ENCODE measurements at places on chromosomes 7 and 10. TPM values are rescaled to one million over a fixed set of nuclear protein-coding genes. Genes with fewer than 3 reads are reported as not detected.
A peak's percentile ranks its signal among the peaks of the same experiment; 100 is the strongest.

DNA sequence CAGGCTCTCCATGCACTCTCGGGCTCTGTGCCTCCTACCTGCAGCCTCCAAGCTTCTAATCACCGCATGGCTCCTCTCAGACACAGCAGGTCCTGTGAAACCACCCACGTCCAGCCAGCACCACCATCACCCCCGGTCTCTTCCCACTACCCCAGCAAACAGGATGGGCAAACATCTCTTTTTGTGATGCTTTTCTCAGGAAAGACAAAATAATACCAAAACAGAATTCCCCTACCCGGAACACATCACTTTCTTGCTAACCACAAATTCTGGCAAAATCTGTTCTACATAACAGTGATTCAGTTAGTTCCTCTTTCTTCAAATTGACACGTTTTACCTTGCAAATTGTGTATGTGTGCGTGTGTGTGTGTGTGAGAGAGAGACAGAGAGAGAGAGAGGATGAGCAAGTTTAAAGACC lies 6.5 kb downstream of the SNX8 start:
- H3K27me3 ChIP-seq = no peaks in the 10 kb centered on the region
- no peak overlapping the region for H3K4me3 ChIP-seq
- H3K27ac ChIP-seq = no peak overlapping the region
- no peaks in the 10 kb centered on the region for H3K36me3 ChIP-seq

GRCh38 chr7:66626331-66626934 lies 2.2 kb upstream of the KCTD7 start:
- no peak overlapping the region for H3K4me3 ChIP-seq
- H3K4me1 ChIP-seq = no peaks in the 10 kb centered on the region
- DNase-seq = no peak
- H3K36me3 ChIP-seq = no peaks in the 10 kb centered on the region

DNA sequence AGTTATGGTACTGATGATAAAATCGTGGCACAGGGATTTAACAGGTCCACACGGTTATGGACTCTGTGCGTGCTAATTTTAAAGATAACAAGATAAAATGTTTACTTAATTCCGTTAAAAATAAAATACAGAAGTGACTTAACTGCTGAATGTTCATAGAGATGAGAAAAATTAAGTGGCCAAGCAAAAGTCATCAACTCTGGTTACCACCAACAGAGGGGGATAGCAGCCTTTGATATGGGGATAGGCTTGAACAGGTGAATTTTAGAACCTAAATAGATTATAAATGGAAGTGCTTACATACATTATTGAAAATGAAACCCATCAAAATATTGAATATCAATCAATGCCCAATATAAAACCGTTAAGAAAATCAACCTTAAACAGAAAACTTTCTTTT lies 245.0 kb downstream of the WDR37 start:
- no peaks in the 10 kb centered on the region for H3K27me3 ChIP-seq
- H3K27ac ChIP-seq = no peak overlapping the region
- no peak overlapping the region for H3K4me3 ChIP-seq
- H3K4me1 ChIP-seq = no peaks in the 10 kb centered on the region

- no peak overlapping the region for H3K27ac ChIP-seq
- no peak for DNase-seq
- H3K27me3 ChIP-seq = no peaks in the 10 kb centered on the region
- H3K4me1 ChIP-seq = no peaks in the 10 kb centered on the region
- H3K4me3 ChIP-seq = no peak overlapping the region
Measured at GRCh38 chr7:50262916-50263690, 41.4 kb upstream of the IKZF1 start.

DNA sequence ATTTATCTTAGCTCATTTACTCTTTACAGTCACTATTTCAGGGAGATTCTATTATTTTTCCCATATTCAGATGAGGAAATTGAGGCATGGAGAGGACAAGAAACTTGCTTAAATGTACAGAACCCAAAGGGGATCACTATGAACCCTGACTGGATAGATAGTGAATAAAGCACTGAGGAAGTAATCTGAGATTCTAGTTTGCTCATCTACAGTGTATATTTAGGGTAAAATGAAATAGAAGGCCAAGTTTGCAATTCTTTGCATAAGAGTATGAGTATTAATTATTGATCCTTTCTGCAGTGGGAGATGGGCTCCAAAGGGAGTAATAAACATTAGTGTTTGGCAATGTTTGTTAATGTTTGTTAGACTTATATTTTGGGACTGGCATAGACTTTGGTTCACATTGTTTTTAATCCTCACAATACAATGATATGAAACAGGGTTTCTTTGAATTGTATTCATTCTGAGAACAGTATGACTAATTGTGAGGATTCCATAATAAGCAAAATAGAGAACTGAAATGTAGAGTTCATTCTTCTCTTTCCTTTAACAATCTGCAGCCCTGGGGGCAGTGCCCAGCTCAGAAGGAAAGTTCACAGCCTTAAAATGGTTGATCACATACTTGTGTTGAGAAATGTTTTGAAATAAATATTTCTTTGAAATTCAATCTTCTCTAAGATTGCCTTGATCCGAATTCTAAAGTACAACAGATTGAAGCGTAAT lies 131.0 kb upstream of the ZNF804B start:
- H3K4me1 ChIP-seq = no peaks in the 10 kb centered on the region
- DNase-seq = no peak
- no peak overlapping the region for H3K4me3 ChIP-seq
- no peaks in the 10 kb centered on the region for H3K27me3 ChIP-seq

DNA sequence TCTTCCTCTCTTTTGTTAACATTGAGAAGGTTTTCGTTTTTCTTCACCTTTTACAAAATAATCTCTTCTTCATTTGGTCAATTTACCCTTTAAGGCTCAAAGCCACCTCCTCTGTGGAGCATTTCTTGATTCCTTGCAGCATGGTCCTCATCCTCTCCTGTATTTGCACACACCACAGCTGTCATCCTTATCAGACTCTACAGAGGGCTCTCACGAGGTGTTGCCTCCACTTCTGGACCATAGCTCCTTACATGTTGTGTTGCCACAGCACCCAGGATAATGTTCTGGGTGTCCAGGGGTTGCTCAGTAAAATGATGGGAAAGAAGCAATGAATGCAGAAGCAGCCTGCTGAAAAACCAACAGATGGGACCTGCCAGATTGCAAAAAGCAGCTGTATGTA lies 192.8 kb downstream of the SH2D4B start:
- no peak overlapping the region for H3K4me3 ChIP-seq
- no peaks in the 10 kb centered on the region for H3K36me3 ChIP-seq
- no peak for DNase-seq
- H3K27ac ChIP-seq = no peak overlapping the region

GRCh38 chr7:84161398-84161797 lies 33.2 kb downstream of the SEMA3A start:
- DNase-seq = no peak
- no peak overlapping the region for H3K27ac ChIP-seq
- no peaks in the 10 kb centered on the region for H3K4me1 ChIP-seq
- H3K27me3 ChIP-seq = no peaks in the 10 kb centered on the region

DNA sequence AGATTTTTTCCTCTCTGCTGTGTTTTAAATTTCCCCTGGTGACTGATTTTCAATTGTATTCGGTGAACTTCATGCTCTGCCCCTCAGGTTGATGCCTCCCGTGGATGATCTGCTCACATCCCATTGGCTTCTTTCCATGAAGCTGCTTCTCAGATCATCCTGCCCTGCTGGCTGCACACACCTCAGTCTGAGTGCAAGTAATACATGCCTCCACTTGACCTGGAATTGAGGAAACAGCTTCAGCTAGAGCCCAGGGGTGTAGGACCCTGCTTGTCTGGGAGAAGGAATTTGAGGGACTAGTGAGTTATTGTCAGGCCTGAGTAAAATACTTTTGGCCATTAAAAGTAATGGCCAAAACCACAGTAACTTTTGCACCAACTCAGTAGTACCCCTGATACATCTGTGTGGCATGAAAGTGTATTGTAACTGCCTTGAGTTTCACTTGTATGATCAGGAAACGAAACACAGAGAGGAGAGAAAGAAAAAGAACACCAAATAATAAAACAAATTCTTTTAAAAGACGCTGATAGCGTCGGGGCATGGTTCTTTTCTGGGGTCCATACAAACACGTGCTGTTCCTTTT lies 49.4 kb downstream of the SPAM1 start:
- H3K27me3 ChIP-seq = no peaks in the 10 kb centered on the region
- H3K27ac ChIP-seq = no peak overlapping the region
- no peak overlapping the region for H3K4me3 ChIP-seq
- no peaks in the 10 kb centered on the region for H3K4me1 ChIP-seq
- no peak for DNase-seq
- H3K36me3 ChIP-seq = no peaks in the 10 kb centered on the region

- peaks cover 8% of the 10 kb centered on the region for H3K4me1 ChIP-seq
- no peaks in the 10 kb centered on the region for H3K36me3 ChIP-seq
- no peak overlapping the region for H3K27ac ChIP-seq
- DNase-seq = no peak
- no peak overlapping the region for H3K4me3 ChIP-seq
Measured at GRCh38 chr7:143406002-143406357, 2.7 kb downstream of the EPHA1 start.

GRCh38 chr7:133761443-133761842 lies 365.7 kb upstream of the LRGUK start:
- H3K4me3 ChIP-seq = no peak overlapping the region
- H3K36me3 ChIP-seq = no peaks in the 10 kb centered on the region
- no peak overlapping the region for H3K27ac ChIP-seq

DNA sequence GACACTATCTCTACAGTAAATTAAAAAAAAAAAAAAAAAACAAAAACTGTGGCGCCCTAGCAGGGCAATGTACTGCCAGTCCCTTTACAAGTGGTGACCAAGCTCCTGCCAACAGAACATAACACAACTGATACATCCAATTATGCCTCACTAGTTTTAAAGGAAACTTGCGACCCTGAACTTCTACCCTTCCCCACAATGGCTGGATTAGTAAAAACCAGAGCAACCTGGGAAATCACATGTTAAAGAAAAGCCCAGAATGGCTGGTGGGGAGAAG lies 16.5 kb downstream of the ATE1 start:
- peaks cover 31% of the 10 kb centered on the region for H3K36me3 ChIP-seq
- no peaks in the 10 kb centered on the region for H3K27me3 ChIP-seq
- no peak overlapping the region for H3K4me3 ChIP-seq
- no peak overlapping the region for H3K27ac ChIP-seq
- no peak for DNase-seq
- H3K4me1 ChIP-seq = no peaks in the 10 kb centered on the region

DNA sequence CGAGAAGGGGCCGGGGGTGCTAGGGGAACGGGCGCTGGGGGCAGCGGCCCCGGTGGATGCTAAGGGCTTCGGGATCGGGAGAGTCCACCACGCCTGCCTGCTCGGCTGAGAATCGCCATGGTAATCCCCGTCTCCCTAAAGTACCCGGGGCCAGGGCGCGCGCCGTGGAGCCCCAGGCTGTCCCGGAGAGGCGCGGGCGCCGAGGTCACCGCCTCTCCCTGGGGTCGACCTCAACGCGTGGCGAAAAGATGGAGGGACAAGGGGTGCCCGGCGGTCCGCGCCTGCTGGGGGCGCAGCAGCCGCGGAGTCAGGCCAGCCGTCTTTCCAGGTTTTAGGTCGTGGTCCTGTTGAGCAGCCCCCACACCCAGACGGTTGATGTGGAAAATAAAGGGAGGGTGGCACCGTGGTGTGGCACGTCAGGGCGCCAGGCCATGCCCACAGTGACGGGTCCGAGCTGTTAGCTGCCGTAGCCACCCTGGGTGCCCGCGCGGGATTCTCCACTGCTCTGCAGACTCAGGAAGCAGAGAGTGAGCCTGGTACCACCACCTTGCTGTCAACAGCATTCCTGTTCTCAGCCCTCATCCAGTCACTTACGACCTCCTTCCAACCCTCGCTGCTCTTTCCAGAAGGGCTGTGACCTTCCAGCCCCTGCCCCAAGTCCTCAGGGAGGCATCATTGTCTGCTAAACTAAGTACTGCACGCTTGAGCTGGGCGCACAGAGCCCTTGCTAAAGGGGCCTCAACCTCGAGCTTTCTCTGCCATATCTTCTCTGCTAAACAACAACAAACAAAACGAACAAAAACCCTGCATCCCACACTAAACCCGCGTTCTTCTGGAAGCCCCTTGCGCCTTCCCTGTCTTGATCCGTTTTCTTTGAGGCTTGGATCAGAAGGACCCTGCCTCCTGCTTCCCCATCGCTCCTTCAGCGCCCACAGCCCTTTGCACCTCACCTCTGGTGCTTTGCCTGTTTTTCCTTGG lies 666 bp downstream of the SMKR1 start:
- no peaks in the 10 kb centered on the region for H3K36me3 ChIP-seq
- H3K4me3 ChIP-seq = peak overlapping the region; percentile 58
- H3K4me1 ChIP-seq = no peaks in the 10 kb centered on the region
- H3K27ac ChIP-seq = no peak overlapping the region

- no peak overlapping the region for H3K27ac ChIP-seq
- H3K4me3 ChIP-seq = no peak overlapping the region
- peak; percentile 7 for DNase-seq
- H3K36me3 ChIP-seq = no peaks in the 10 kb centered on the region
Measured at GRCh38 chr7:68511281-68511680, 1087.0 kb upstream of the AUTS2 start.

GRCh38 chr7:91228927-91229558 lies 35.2 kb upstream of the FZD1 start:
- DNase-seq = no peak
- H3K4me3 ChIP-seq = no peak overlapping the region
- no peaks in the 10 kb centered on the region for H3K4me1 ChIP-seq
- no peak overlapping the region for H3K27ac ChIP-seq
- H3K36me3 ChIP-seq = no peaks in the 10 kb centered on the region
- H3K27me3 ChIP-seq = no peaks in the 10 kb centered on the region

GRCh38 chr7:121211253-121211652 lies 117.5 kb upstream of the WNT16 start:
- DNase-seq = no peak
- H3K27me3 ChIP-seq = no peaks in the 10 kb centered on the region
- H3K4me3 ChIP-seq = no peak overlapping the region
- H3K36me3 ChIP-seq = no peaks in the 10 kb centered on the region
- no peaks in the 10 kb centered on the region for H3K4me1 ChIP-seq
- H3K27ac ChIP-seq = no peak overlapping the region

- H3K27ac ChIP-seq = peak overlapping the region; percentile 90
- peaks cover 12% of the 10 kb centered on the region for H3K4me1 ChIP-seq
- H3K36me3 ChIP-seq = no peaks in the 10 kb centered on the region
- H3K4me3 ChIP-seq = peak overlapping the region; percentile 99
- H3K27me3 ChIP-seq = no peaks in the 10 kb centered on the region
Measured at GRCh38 chr7:33108554-33109004, 625 bp downstream of the RP9 start.

DNA sequence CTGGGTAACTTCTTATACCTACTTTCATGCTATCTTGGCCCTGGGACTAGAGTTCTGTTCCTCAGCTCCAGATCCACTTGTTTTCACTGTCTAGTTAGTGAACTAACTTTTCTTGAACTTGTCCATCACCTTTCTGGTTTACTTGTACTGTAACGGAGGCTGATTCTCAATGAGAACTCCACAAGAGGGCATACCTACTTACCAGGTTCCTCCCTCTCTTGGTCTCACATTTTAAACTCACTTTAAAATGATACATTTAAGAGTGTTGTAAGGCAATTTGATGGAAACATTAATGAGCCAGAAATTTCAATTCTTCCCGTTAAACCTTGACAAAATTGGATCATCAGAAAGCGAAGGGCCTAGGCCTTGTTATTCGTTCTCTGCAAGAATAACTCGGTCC lies 111.6 kb downstream of the MAGI2 start:
- no peak for DNase-seq
- H3K4me1 ChIP-seq = peaks cover 13% of the 10 kb centered on the region
- no peak overlapping the region for H3K4me3 ChIP-seq

The FOXP2 gene
- total RNA-seq = 2.7 TPM

The VWC2 gene
- 1.6 TPM for total RNA-seq

The ANKRD1 gene
- total RNA-seq = 39.1 TPM

The CHCHD3 gene
- total RNA-seq = 95.1 TPM

The TMEM225B gene
- 0.81 TPM for total RNA-seq

The CRTAC1 gene
- 3.1 TPM for total RNA-seq

The GBX1 gene
- total RNA-seq = 1.6 TPM

The ENTPD1 gene
- total RNA-seq = 1.1 TPM

The AZGP1 gene
- not detected for total RNA-seq

The TFAM gene
- total RNA-seq = 21.0 TPM

The LBX1 gene
- not detected for total RNA-seq
